Melanocyte of skin (primary cell): ENCODE measurements at places on chromosomes 1 and 21. TPM values are rescaled to one million over a fixed set of nuclear protein-coding genes. Genes with fewer than 3 reads are reported as not detected.

Gene SMYD2
- total RNA-seq, result 34.8 and 45.8 TPM in 2 replicates

Gene NPHS2
- not detected in 2 replicates for total RNA-seq

Gene S100A7A
- total RNA-seq, result not detected in 2 replicates

Gene TSTD1
- total RNA-seq, result 2.7 and 32.4 TPM in 2 replicates

Gene ZBED6
- 22.0 and 40.3 TPM in 2 replicates for total RNA-seq

Gene DCST1
- total RNA-seq, result not detected in 2 replicates

Gene ADAM30
- not detected in 2 replicates for total RNA-seq

Gene WNT9A
- under 0.01 TPM in 2 replicates for total RNA-seq

Gene FCRL4
- not detected in 2 replicates for total RNA-seq
